ENCODE measurements at places on chromosomes 6 and 20.

DNA sequence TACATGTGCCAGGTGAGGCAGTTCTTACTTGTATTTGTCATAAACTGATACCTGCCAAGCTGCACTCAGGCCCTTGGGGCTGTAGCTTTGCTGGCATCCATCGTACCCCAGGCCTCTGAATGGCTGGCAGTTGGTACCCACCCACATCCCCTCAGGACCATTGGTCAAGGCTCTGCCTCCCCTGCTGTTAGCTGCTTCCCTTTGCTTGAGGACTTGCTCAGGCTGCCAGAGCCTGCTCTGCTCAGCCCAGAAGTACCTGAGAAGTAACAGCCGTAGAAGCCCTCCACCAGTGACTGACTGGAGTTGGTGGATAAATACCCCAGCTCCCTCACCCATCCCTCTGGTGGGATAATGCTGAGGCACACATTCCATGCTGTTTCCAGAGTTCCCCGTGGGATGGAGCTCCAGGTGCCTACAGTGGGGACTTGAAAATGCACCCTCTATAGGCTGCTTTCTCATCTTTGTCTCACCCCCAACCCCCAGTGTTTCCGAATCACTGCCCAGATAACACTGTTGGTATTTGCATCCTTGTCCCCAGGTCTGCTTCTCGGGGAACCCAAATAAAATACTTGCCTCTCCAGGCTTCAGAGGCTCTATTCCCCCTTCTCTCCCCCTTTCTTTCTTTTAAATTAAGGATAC is 7.3 kb downstream of the EBF4 start:
- no peak for DNase-seq

- DNase-seq = no peak
Measured at GRCh38 chr6:69005199-69005598, 370.1 kb downstream of the ADGRB3 start.

- no peak for DNase-seq
Measured at GRCh38 chr20:47664744-47665143, 120.5 kb downstream of the SULF2 start.

- DNase-seq = no peak
Measured at GRCh38 chr20:25380945-25381614, 9.6 kb downstream of the ABHD12 start.

DNA sequence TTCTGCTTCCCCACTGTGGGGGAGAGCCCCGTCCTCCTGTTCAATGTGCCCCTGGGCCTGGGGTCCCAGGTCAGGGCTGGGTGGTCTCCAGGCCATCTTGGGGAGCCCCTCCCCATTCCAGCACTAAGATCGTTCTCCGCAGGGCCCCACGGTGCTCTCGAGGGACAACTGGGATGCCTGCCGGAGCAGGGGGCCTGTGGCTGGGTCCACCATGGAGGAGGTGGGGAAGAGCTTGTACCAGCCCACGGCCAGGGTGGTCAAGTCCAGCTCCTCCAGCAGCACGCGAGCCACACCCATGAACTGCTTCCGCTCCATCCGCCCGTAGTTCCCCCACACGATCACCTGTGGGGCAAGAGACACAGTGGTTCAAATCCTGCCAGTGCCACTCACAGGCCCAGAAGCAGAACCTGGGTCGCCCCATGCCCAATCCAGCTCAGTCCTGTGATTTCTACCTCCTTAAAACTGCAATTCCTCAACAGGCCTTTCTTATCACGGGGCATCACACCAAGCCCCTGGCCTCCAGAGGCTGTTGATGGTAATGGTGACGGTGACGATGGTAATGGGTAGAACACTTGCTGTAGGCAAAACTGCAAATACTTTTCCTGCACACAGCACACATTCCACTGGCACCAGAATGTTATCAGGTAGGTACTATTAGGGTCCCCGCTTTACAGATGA is 10.5 kb downstream of the KCNK15 start:
- DNase-seq = no peak

DNA sequence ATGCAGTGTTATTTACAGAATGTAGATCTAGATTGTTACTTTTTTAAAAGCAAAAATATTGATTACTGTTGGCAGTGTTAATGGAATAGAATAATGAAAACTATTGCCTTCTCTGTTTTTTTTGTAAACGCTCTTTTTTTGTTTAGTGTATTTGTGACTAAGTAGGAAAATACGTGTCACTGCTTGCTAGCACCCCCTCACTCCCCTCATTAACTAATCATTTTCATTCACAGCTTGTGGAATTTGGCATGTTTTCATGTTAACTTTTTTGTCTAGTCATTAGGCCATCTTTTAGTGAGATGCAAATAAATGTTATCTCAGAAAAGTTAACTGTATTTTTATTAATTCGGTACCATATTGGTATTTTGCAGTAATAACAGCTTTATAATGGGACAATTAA is 29.8 kb downstream of the ADGRG6 start:
- DNase-seq = no peak

- DNase-seq = no peak
Measured at GRCh38 chr20:52270001-52270606, 78.5 kb upstream of the ZFP64 start.

DNA sequence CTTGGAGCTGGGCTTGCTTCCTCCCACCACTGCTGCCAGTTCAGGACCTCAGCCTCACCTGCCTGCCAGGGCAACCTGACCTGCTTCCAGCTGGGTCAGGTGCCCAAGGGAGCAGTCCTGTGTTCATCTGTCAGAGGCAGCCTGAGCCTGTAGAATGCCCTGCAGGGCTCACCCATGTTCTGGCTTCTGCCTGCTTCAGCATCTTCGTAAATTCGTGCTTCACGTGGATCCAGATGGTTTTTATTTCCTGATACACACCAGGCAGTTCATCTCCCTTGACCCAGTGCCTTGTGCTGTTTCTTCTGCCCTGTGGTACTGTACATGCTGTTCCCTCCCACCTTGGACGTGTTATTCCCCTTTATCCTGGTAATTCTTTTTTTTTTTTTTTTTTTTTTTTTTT is 50.2 kb downstream of the ARID1B start:
- no peak for DNase-seq

GRCh38 chr6:72715119-72715518 is 93.3 kb downstream of the KCNQ5 start:
- no peak for DNase-seq

DNA sequence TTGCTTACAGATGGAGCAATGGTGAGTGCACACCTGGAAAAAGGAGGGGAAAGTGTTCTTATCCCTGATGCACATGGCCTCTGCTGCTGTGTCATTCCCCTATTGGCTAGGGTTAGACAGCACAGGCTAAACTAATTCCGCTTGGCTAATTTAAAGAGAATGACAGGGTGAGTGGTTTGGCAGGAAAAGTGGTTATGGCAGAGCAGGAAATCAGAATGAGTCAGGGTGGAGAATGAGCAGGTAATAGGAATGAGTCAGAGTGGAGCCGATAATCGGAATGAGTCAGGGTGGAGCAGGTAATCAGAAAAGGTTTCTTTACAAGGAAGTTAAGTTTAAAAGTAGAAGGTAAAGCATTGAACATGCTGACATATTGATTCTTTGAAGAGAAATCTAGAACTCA is 355.5 kb upstream of the HTR1E start:
- DNase-seq = no peak

DNA sequence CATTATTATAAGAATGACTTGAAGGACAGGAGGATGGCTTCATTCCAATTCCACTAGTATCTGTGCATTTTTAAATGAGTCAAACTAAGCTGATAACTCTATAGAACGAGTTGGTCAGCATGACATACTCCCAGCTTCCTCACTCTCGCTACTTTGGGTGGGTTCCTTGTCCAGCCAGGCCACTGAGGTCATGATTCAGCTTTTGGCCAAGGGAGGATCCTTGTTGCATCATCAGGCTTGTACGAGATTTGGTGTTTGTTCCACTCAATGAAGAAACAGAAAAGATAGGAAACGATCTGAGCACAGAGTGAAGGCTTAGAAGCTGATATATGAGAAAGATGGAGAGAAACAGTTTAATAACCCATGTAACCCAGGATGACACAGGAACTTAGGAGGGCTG is 19.8 kb downstream of the NEDD9 start:
- peak; percentile 57 for DNase-seq

DNA sequence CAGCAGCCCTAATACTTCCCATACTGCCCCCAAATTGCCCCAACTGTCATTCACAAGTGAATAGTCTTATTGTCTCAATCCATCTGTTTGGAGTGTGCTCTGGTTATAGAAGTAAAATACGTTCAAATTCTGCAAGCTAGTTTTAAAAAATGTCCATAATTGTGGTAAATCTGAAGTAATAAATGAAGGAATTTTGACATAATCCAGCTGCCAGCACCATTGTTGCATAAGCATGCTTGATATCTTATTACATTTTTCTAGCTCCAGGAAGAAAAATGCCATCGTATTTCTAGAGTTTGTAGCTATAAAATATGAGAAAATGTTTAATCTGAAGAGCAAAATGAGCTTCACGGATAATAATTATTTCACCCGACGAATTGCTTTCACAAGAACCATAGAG is 664.7 kb downstream of the RFPL4B start:
- DNase-seq = no peak

- no peak for DNase-seq
Measured at GRCh38 chr20:33727115-33727479, 4.7 kb upstream of the ZNF341 start.

GRCh38 chr20:4082406-4083097 is 67.2 kb upstream of the RNF24 start:
- DNase-seq = no peak

DNA sequence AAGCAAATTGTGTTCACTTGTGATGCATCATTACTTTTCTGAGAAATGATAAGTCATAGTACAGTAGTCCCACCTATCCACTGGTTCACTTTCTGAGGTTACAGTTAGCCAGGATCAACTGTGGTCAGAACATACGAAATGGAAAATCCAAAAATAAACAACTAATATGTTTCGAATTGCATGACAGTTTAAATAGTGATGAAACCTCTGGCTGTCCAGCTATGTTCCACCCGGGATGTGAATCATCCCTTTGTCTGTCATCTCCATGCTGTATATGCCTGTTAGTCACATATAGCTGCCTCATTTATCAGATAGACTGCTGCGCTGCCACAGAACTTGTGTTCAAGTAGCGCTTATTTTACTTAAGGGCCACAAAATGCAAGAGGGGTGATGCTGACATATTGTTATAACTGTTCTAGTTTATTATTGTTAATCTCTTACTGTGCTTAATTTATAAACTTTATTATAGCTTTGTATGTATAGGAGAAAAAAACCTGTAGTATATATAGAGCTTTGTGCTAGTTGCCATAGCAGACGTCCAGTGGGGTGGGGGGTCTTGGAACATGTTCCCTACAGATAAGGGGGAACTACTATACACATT is 29.2 kb downstream of the AFDN start:
- DNase-seq = peak; percentile 92

DNA sequence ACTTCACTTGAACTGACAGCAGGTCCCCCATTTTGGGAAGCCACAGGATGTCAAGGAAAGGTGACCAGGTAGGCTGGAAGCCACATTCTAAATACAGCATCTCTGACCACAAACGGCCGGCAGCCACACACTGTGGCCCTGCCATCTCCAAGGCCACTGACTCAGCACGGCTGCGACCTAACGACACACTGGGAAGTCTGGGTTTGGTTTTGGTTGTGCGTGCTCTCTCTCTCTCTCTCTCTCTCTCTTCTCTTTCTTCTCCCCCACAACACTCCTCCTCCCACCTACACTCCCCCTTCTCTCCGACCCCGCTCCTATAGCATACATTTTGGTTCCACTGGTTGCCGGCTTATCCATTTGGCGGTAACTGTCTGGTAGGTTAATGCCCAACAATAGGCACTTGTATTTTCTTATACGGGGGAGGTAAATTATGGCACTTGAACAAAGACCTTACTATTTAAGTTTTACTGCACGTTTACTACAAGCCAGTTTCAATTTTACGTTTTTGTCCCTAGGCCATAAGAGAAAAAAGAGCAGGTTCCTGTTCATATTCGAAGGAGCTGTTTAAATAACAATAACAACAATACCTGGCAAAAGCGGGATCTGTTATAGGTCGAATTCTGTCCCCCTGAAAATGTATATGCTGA is 103.6 kb downstream of the GMDS start:
- no peak for DNase-seq

DNA sequence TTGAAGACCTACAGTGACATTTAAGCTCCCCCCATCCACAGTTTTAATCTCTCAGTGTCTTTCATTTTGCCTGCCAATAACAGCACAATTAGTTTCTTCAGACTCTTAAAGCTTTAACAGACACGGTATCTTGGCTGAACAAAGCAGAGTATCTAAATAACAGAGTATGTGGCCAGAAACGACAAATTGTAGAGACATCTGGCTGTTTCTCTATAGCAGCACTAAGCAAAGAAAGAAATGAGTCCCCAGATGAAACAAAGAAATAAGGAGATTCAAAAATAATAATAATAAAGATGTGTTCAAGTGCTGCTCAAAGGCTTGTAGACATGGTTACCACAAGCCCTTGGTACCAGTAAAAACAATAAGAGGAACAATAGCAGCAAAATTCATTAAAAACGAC is 97.8 kb upstream of the HDAC2 start:
- no peak for DNase-seq

DNA sequence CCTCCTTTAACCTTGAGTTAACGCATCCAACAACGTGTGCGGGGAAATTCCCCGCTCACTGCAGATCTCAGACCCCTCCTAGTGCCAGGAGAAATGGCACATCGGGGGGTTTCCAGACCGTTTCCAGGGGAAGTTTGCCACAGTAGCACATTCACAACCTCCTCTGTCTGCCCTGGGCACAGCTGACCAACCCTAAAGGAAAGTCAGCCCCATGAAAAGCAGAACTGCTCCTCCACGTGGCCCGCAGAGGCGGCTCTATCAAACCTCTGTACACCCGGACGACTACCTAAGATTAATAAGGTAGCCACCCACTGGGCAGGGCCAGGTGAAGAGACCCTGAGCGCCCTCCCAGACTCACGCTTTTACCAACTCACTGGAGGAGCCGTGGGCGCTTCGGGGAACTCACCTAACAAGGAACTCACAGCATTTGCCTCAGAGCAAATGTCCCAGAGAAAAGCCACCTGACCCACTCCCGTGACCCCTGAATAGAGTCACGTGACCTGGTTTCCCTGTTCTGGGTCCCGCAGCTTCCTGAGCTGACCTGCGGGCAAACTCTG is 93.1 kb downstream of the PRND start:
- DNase-seq = no peak

GRCh38 chr6:143620447-143620846 is 57.3 kb upstream of the PHACTR2 start:
- DNase-seq = no peak

GRCh38 chr6:166737261-166737660 is 110.2 kb upstream of the RPS6KA2 start:
- no peak for DNase-seq

GRCh38 chr6:137879299-137879698 is 12.2 kb downstream of the TNFAIP3 start:
- DNase-seq = no peak

All from non-pigmented ciliary epithelial cell (primary cell).